ENCODE measurements at places on chromosomes 11 and 22. TPM values are rescaled to one million over a fixed set of nuclear protein-coding genes. Genes with fewer than 3 reads are reported as not detected.

GRCh38 chr11:63867511-63867910 lies 28.6 kb downstream of the MARK2 start:
- no peak for DNase-seq

GRCh38 chr11:112613051-112613972 lies 347.9 kb upstream of the NCAM1 start:
- DNase-seq: peak; percentile 36

DNA sequence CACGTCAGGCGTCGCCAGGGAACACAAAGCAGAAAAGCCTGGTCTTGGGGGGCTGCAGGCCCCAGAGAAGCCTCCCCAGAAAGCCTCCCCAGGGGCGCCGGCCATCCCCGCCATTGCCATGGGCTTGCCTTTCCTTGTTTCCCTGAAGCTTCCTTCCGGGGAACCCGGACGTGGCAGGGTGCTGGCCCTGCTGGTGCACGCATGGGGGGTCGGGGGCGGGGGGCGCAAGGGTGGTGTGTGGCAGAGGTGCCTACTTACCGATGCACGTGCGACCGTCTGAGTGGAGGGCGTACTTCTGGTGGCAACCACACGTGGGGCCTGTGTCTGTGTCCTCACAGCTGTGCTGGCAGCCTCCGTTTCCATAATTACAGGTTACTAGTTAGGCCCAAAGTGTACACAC lies 71.0 kb upstream of the TTLL12 start:
- DNase-seq: no peak

CCDC87 gene
- total RNA-seq: 0.84 TPM

FAM180B gene
- 0.38 TPM for total RNA-seq

DNA sequence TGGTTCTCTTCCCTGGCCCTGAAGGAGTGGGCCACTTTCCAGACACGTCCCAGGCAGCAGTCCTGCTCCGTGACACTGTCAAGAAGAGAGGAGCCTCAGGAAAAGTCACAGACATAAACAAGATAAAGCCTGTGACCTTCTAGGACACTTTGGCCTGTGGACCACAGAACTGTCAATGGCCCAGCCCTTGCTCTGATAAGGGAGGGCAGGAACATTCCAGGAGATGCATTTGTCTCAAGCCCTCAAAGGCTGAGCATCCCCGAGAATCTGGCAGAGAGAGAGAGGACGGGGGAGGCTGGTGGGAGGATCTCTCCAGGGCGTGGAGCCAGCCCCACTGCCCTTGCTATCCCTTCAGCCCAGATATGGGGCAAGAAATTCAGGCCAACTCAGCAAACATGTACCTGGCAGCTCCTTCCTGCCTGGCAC lies 476.4 kb downstream of the INSC start:
- peak; percentile 9 for DNase-seq

GRCh38 chr22:26398741-26399153 lies 30.3 kb upstream of the ASPHD2 start:
- DNase-seq: peak; percentile 53

SELENOM gene
- total RNA-seq: 82.9 TPM

- no peak for DNase-seq
Observed at GRCh38 chr11:64037027-64037634, 1.4 kb downstream of the FLRT1 start.

Data from adrenal gland (tissue), 19 donors.